ENCODE measurements at places on chromosomes 7 and 10.

DNA sequence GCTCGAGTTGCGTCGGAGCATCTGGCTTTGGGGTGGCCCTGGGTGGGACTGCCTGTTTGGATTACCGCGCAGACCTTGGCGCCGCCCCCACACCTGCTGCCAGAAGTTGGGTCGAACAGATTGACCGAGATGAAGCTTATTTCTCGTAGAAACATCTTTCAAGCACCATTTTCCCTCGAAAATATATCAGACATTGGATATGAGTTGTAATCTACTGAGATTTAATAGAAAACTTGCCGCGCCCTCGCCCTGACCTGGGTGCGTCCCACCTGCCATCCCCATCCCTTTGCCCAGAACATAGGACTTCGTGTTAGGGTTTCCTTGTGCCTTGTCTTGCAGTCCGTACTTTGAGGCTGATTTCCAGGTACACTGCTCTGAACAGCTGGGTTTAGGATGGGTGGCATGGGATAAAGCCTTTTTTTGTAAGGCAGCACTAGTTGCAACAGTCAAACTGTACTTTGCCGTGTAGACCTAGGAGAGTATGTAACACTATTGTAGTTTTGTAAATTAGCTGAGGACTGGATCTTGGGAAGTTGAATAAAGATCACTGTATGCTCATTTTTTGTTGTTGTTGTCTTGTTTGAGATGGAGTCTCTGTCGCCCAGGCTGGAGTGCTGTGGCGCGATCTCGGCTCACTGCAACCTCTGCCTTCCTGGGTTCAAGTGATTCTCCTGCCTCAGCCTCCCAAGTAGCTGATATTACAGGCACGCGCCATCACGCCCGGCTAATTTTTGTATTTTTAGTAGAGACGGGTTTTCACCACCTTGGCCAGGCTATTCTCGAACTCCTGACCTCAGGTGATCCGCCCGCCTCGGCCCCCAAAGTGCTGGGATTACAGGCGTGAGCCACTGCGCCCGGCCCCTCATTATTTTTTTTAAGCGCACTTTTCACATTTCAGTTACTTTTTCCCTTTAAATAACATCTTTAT, 978 bp downstream of the OGDH start:
- DNase-seq, result no peak

- DNase-seq, result no peak
Observed at GRCh38 chr10:96431211-96431970, 72.6 kb upstream of the OPALIN start.

GRCh38 chr7:148772297-148773089, 73.8 kb downstream of the CUL1 start:
- no peak for DNase-seq

DNA sequence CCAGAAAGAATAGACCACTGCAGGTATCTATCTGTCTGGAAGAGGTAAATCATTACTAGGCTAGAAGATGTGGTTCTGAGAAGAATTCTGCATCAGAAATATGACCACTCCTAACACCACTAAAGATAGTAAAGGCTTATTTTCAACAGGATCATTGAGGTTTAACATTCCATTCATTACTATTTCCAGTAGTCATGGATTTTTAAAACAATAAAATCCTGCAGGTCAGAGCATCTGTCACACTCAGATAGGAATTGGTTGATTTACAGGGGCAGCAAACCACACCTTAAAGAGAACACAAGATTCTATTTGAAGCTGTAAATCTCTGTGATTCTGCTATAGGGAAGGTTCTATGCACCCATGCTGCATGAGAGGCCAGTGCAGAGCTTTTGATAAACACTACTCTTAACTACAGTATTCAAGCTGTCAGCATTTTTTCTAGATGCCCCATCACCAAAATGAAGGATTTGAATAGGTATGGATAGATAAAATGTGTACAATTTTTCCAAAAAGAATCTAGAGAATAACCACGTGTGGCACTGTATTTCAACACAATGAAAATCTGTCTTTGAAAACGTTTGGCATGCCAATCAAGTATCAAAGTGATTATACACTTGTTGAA, 14.6 kb downstream of the LRRC17 start:
- no peak for DNase-seq

- no peak for DNase-seq
Observed at GRCh38 chr7:116741625-116742316, 69.8 kb downstream of the MET start.

DNA sequence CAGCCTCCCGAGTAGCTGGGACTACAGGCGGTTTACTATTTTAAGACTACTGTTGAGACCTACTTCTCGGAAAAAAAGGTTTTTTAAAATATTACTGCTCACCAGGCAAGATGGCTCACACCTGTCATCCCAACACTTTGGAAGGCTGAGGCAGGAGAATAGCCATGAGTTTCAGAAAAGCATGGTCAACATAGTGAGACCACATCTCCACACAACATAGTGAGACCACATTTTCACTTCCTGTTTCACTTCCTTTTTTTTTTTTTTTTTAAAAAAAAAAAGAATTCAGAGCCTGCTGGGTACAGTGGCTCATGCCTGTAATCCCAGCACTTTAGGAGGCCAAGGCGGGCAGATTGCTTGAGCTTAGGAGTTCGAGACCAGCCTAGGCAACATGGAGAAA, 46.5 kb downstream of the SVOPL start:
- no peak for DNase-seq

GRCh38 chr10:128481152-128481840, 355.1 kb upstream of the MKI67 start:
- DNase-seq, result no peak

GRCh38 chr7:124124201-124124600, 91.3 kb upstream of the TMEM229A start:
- DNase-seq, result no peak

DNA sequence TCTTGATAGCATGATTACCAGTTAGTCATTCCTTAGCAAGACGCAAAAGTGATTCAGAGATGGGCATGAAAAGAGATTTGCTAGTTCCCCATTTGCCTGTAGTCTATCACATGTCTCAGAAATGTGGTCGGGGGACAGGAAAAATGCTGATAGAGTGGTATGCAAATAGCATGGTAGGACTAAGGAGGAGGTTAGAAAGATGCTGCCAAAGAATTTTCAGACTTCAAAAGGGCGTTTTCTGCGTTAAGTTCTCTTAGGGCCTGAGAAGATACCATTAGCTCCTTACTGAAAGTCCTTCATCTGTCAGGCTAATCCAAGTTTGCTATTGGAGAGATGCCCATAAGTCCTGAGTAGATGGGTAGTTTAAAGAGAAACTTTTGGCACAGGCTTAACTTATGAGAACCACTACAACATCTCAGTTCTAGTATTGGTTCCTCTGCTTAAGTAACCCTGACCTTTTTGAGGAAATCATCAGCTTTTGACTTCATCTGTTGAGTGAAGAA, 2.7 kb downstream of the CALD1 start:
- no peak for DNase-seq

DNA sequence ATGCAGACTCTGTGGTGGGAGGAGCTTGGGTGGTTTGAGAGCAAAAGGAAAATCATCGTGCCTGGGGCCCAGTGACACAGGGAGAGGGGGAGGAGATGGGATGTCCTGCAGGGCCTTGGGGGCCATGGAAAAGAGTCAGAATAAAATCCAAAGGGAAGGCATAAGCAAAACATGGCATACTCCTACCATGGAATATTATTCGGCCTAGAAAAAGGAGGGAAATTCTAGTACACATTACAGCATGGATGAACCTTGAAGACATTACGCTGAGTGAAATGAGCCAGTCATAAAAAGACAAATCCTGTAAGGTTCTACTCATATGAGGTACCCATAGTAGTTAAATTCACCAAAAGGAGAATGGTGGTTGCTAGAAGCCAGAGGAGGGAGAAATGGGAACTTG, 38.7 kb downstream of the STRA8 start:
- DNase-seq, result no peak

DNA sequence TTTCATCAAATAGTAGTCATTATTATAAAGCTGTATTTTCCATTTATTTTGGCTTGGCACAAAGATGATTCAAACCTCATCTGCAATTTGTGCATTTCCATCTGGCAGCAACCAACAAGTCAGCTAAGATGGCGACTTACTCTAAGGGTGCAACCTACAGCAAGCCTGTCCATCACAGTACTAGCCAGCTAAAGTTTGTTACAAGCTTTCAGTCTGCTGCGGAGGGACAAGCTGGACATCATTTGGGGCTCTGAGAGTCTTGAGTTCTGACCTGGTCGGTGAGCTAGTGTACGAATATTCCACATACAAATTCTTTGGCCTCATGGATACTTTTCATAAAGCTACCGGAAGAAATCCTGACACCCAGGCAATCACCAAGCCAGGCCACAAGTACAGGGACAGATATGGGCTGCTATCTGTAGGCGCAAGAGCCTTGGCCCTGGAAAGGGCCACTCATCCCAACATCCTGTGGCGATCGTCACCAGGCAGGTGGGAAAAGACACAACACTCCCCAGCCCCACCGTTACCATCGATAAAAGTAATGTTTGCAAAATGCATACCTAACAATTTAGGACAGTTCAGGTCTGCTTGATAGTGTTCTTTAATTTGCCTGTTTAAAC, 307.6 kb downstream of the SKIDA1 start:
- DNase-seq, result no peak

DNA sequence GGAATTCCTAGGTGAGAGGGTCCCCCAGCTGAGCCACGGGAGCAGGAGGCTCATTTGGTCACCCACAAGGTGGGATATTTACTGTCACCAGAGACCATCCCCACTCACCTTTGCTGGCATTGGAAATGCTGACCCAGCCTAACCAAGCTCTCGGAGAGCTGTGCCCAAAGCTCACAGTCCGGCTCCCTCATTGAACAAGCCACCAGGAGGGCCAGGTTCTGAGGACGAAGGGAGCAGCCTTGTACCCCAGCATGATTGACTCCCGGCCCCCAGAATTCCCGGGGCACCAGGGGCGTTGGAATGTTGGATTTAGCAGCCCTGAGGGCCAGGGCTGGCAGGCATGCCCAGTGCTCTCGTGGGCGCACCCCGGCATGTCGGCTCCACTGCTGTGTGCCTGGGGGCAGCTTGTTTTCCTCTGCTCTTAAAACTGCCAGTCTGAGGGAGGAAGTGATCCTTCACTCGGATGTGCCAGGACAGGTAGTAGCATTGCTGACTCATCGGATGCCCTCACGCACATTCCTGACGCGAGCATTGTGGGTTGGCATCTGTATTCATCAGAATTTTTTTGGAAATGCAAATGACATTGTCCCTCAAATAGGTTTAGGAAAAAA, 23.3 kb downstream of the CLIP2 start:
- DNase-seq, result no peak

DNA sequence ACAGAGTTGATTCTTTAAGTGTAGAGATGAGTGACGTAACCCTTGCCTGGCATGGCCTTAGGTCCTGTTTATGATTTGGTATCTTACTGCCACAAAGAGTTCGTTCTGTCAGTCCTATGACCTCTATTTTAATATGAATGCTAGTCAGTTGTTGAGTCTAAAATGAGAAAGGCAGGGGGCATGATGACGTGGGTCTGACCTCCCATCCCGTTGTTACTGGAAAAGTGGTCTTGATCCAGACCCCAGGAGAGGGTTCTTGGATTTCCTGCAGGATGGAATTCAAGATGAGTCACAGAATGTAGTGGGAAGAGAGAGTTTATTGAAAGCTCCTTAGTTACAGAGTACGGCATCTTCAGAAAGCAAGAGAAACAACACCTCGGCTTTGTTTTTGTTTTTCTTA, 317.0 kb upstream of the COBL start:
- DNase-seq, result no peak

DNA sequence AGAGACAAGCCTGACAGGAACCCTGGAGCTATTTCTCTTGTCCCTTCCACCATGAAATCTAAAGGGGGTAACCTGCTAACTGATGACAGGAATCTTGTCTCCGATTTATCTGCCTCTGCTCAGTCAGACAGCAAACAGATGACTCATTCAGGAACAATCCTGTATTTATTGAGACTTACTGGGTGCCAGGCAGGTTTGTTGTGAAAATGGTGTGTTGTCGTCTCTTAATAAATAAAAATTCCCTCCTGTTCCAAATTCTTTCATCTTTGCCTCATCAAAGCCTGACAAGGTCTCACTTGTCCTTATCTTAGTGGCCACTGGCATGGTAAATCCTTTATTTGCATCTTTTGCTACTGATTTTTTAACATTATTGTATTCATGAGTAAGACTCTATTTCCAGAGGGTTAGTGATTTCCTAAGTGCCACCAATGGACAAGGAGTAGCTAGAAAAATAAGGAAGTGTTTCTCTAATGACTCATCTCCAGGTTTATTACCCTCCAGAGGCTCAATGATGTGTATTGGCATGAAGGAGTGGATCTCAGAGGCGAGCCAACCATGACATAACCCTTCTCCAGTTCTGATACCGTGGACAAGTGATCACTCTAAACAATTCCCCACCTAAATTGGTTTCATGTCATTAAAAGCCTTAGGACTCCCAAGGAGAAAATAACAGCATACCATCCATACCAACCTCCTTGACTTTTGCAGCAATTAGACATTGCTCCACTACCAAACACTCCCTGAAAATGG, 724.0 kb downstream of the GRID1 start:
- DNase-seq, result no peak

DNA sequence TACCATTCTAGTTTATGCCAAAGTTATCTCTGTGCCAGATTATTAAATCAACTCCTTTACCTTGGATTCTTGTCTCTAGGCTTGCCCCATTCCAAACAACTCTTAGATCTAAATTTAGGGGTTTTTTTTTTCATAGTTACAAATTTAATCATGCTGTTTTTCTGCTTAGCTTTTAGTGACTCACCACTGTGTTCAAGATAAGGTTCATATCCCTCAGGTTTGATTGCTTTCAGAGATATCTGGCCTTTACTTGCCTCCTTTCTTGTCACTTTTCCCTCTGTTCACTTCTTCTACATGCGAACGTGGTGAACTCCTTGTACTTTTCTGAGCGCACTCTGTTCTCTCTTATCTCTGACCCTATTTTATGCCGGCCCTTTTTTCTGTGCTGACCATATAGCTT, 78.2 kb downstream of the VPS50 start:
- no peak for DNase-seq

- no peak for DNase-seq
Observed at GRCh38 chr7:48389977-48390376, 218.7 kb downstream of the ABCA13 start.

DNA sequence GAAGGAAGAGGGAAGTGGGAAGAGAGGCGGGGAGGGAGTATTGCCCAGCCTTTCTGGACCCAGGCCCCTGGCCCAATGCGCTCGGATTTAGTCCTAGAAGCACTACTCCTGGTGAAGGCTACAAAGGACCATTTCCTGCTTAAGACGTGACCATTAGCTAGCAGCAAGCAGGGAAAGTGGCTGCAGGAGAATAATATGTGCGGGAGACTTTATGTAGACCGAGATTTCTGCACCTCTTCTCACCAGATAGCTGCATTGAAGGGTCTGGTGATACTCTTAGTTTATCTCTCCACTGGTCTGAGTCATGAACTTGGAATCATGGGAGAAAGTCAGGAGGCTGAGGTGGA, 3.1 kb downstream of the VAX1 start:
- no peak for DNase-seq

- no peak for DNase-seq
Observed at GRCh38 chr7:67771846-67772605, 775.4 kb downstream of the TYW1 start.

Data from activated CD8-positive, alpha-beta memory T cell treated with anti-CD3 and anti-CD28 coated beads, Interleukin-2, amount 10 ng/mL, durations not matched to agents 7 days and 5 days (primary cell).